ENCODE measurements at places on chromosomes 13 and 19.

DNA sequence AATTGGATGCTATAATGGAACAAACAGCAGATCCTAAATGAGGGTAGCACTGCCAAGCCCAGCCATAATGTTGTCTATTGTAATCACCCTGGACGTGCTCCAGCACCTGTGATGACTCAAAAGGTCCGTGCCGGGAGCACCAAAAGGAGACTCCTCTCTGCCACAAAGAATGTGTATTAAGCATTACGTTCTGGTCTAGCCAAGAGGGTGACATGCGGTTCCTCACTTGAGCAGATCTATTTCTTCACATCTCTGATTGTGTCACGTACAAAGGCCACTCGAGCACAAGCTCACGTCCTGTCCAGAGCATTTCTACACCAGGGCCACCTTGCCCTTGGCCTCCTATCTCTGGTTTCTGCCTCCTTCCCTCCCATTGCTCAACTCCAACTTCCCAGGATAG lies 219.9 kb upstream of the IRS2 start:
- DNase-seq = no peak

DNA sequence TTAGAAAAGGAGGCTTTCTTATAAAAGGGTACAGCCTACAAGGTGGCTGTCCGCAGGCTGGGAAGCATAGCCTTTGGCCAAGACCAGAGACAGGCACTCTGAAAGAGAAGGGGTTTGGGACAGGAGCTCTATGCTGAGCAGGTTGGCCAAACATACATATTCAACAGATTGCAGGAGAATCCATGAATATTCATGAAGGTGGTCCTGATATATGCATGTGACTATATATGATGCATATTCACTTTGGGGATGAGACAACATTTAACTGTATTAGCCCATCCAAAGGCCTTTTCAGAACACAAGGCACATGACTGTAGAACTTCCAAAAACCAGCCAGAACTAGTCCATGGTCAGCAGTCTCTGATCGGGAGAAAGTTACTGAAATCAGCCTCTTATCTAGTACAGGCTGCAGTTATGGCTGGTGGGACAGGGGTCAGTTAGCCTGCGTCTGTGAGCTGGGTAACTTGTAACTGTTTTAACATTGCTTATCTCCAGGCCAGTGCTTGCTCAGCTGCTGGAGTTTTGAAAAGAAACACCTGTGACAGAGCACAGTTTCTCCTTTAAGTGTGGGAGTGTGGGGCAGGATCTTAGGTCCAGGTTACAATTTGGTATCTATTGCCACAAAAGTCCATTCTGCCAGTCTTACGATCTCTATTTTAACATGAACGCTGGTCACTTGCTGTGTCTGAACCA lies 924.2 kb downstream of the UQCRFS1 start:
- no peak for DNase-seq

- DNase-seq = no peak
These were observed 133.5 kb downstream of the DNAJC15 start for GRCh38 chr13:43156916-43157315.

DNA sequence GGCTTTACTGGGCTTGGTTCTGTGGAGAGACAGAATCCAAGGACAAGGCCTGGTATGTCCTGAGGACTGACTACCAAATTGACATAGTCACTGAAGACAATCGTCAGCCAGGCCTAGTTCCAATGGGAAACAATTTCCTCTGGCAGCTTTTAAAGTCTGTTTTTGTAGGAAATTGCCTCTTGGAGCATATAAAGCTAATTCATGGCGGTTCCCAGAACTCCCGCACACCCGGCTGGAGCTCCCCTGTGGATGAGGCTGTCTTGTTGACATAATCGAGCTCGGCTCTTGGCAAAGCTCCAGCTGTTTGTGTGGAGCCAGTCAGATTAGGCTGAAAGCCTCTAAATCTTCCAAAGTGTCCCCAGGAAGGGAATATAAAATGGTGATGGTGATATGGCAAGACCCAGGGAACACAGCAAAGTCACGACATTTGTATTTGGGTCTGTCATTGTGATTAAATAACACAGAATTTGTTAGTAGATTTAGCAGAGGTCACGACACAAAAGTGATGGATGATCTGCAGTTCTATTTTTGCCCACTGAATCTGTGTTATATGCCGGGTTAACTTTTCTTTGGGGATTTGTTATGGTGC lies 395.0 kb downstream of the PCDH9 start:
- peak; percentile 88 for DNase-seq

DNA sequence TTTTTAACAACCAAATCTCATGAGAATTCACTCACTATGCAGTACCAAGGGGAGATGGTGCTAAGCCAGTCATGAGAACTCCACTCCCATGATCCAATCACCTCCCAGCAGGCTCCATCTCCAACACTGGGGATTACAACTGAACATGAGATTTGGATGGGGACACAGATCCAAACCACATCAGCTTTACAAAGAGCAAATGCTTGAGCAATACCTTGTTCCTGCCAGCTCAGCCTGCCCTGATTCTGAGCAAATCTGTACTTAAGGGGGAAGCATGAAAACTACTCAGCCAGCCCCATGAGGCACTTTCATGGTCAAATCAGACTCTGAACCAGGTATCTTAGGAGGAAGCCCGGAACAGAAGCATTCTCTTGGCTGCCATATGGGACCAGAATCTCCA lies 259.9 kb downstream of the TBC1D4 start:
- no peak for DNase-seq

- no peak for DNase-seq
These were observed 358.5 kb upstream of the PCDH9 start for GRCh38 chr13:67588607-67589006.

GRCh38 chr13:29454931-29455481 lies 140.5 kb downstream of the SLC7A1 start:
- DNase-seq = peak; percentile 30

DNA sequence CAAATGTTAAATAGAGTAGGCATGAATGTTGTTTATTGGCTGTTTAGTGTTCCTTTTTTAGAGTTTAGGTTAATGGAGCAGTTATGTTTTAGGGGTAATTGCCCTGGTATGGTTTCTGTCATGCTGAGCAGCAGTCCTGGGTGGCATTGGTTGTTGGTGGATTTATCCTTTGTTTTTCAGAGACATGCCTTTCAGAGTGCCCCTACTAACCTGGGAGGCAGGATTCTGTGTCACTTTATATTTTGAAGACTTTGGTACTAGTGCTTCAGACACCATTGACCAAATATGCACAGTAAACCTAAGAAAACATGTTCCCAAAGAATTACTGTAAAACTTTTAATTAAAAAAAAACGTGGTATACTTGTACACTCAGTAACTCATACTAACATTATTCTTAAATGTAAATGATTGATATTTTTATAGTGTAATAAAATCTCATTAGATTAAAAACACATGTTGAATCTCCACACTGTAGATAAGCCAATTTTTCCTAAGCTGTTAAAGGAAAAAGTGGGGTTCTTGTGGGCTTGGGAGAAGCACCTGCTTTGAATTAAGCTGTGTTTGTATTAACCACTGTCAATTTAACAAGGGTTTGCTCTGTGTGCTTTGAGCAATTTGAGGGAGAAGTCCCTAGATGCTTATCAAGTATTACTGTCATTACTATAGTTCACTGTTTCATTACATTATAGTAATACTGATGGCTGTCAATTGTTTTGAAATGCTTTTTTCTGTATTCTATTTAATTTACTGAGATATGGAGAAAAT lies 133.2 kb downstream of the LMO7 start:
- DNase-seq = no peak

DNA sequence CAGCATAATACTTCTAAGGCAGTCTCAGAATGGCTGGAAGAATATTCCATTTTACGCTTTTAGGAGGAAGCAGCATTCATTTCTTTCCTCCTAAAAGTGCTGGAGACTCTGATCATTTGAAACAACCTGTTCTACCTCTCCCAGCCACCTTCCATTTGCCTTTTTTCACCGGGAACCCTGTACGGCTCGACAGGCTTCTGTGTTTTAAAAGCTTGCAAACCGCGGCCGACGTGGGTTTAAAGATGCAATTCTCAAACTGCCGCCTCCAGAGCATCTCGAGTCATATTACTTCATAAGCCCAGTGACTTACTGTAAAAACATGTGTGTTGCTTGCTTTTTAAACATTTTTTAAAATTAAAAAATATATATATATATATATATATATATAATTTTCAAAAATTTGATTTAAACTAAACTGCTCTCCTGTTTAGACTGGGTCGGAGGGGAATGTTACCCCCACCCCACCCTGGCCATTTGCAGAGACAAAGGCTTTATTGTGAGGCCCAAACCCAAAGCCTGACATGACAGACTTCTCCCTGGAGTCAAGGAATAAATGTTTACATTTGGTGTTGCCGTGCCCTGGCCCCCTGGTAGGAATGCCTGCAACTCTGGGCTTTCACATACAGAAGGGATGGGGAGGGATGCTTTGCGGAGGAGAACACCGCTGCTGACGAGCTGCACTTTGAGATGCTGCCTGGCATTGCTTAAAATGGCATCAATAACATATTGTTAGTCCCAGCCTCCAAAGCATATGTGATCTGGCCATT lies 30.4 kb downstream of the ZNF536 start:
- DNase-seq = no peak

DNA sequence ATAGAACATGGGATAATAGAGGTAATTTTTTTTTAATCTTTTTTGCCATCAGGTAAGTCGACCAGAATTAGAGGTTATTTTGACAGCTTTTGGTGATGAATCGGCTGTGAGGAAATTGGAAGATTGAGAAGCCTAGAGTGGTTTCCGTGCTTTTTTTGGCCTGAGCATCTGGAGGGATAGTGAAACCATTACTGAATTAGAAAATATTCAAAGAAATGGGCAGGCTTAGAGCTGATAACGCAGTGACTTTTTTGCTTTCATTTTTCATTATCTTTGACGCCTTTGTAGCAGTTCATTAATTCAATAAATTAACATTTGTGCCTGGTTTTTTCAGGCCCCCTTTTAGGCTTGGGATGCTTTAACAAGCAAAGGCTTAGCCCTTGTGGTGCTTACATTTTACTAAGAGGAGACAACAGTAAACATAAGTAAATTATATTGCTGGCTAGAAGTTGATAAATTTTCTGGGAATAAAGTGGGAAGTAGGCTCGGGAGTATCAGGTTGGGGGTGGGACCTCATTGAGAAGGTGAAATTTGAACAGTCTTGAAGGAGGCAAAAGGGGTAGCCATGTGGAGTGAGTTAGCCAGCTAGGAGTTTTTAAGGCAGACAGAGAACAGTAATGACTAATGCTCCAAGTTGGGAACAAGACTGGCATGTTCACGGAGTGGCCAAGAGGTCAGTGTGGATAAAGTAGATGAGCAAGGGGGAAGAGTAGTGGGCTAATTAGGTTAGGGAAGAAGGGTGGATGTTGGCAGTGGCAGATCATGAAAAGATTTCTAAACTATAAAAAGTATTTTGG lies 36.5 kb downstream of the GTF2F2 start:
- DNase-seq = no peak

Measured in left ventricle myocardium superior (tissue), 1 donor.